ENCODE measurements at places on chromosomes 5 and 9. TPM values are rescaled to one million over a fixed set of nuclear protein-coding genes. Genes with fewer than 3 reads are reported as not detected.
A peak's percentile ranks its signal among the peaks of the same experiment; 100 is the strongest.

DNA sequence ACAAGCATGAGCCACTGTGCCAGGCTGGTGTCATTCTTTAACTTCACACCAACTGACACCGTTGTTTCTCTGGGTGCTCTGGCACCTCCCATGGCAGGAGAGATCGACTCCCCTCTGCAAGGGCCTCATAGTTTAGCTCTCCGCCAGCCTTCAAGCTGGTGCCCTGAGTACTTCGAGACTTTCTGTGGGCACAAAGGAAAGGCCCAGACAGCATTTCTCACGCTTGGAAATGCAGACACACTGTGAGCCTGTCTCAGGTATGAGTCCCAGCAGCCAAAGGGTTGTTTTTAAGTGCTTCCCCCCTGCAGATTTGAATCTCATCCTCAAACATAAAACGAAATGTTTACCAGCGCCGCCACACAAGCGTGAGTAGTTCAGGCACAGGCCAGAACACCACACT lies 11.1 kb upstream of the TCF7 start:
- DNase-seq, result no peak
- no peak overlapping the region for H3K27ac ChIP-seq
- no peaks in the 10 kb centered on the region for H3K27me3 ChIP-seq
- H3K4me3 ChIP-seq, result no peak overlapping the region
- no peaks in the 10 kb centered on the region for H3K4me1 ChIP-seq

DNA sequence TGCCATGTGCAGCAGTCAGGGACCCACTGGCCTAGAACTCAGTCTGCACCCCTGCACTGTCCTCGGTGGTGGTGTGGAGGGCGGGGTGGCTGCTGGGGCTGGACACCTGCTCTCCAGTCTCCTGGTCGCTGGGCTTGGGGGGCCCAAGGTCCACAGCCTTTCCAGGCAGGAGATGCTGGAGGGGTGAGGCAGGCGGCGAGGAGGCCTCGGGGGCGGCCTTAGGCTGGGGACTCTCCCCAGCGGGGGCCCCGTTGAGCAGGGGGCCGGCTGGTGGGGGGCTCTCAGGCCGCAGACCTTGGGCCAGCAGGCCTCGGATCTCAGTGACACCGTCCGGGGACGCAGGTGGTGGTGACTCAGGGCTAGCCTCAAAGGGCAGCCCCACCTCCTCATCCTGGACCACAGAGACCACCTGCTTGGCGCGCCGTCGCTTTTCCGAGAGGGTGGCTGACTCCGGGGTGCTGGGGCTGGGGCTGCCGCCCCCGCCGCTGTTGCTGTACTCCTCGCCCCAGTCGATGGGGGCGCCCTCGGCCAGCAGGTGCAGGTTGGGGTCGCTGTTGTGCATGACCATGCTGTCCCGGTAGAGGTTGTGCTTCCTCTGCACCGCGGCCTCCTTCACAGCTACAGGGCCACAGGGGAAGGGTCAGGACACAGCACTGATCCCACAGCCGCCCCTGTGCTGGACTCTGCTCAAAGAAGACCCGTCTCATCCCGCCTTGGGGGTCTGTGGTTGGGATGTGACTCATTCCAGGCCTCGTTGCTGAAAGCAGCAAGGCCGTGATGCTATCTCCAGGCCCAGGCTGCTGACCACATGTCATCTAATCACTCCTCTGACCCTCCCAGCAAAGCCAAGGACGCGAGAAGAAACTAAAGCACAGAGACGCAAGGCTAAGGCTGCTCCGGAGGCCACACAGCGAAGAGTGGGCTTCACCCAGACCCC lies 55.8 kb downstream of the LRSAM1 start:
- H3K4me1 ChIP-seq, result peaks cover 14% of the 10 kb centered on the region
- no peak overlapping the region for H3K4me3 ChIP-seq
- H3K36me3 ChIP-seq, result peaks cover 30% of the 10 kb centered on the region
- DNase-seq, result no peak
- H3K27ac ChIP-seq, result no peak overlapping the region

- no peaks in the 10 kb centered on the region for H3K36me3 ChIP-seq
- peaks cover 49% of the 10 kb centered on the region for H3K4me1 ChIP-seq
- peak overlapping the region; percentile 80 for H3K4me3 ChIP-seq
- peak overlapping the region; percentile 98 for H3K27ac ChIP-seq
- no peaks in the 10 kb centered on the region for H3K27me3 ChIP-seq
Observed at GRCh38 chr5:36874465-36874864, 2.1 kb upstream of the NIPBL start.

DNA sequence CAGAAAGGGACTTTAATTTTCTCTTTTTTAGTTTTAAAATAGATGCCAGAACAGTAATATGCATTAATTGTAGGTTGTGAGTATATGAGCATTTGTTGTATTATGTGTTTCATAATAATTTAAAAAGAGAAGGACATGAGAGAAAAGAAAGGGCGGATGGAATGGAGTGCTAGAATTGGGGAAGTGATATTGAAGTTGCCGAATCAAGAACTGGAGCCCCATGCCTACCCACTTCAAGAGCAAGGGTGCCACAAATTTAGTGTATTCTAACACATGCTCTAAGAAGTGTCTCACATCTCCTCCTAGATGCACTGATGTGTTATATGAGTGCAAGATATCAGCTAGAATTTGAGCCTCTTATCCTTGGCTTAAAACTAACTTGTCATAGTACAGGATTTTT lies 43.6 kb upstream of the FYB1 start:
- H3K27me3 ChIP-seq, result no peaks in the 10 kb centered on the region
- H3K4me1 ChIP-seq, result no peaks in the 10 kb centered on the region
- no peak for DNase-seq
- no peak overlapping the region for H3K4me3 ChIP-seq

GRCh38 chr5:38814879-38815278 lies 30.9 kb upstream of the OSMR start:
- H3K27ac ChIP-seq, result no peak overlapping the region
- no peak for DNase-seq
- no peaks in the 10 kb centered on the region for H3K4me1 ChIP-seq
- no peaks in the 10 kb centered on the region for H3K36me3 ChIP-seq
- H3K27me3 ChIP-seq, result no peaks in the 10 kb centered on the region

GRCh38 chr5:135539430-135540005 lies 3.8 kb upstream of the NEUROG1 start:
- no peak for DNase-seq
- no peak overlapping the region for H3K27ac ChIP-seq
- H3K36me3 ChIP-seq, result no peaks in the 10 kb centered on the region

GRCh38 chr9:35237311-35237710 lies 75.5 kb downstream of the UNC13B start:
- no peak overlapping the region for H3K4me3 ChIP-seq
- no peaks in the 10 kb centered on the region for H3K27me3 ChIP-seq
- no peaks in the 10 kb centered on the region for H3K4me1 ChIP-seq
- no peak overlapping the region for H3K27ac ChIP-seq
- no peak for DNase-seq

- no peak overlapping the region for H3K27ac ChIP-seq
- H3K27me3 ChIP-seq, result no peaks in the 10 kb centered on the region
- H3K4me1 ChIP-seq, result no peaks in the 10 kb centered on the region
- no peak for DNase-seq
- H3K36me3 ChIP-seq, result no peaks in the 10 kb centered on the region
Observed at GRCh38 chr9:86054695-86055094, 44.7 kb downstream of the GOLM1 start.

DNA sequence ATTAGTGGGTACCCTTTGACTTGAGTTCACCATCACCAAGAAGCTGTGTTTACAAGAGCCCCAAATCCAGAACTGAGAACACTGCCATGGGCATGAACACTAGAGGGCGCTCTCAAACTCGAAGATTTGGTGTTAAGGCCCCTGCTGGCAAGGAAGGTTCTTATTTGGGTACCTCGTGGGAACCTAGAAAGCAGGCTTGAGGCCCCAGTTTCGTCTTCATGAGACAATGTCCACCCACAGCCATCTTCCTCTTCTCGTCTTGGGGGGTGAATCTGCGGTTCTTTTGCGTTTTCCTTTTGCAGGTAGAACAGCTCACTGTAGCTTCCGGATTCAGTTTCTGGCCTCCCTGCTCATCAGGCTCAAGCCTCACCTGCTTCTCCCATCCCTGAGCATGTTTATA lies 184.0 kb downstream of the SEMA5A start:
- no peaks in the 10 kb centered on the region for H3K27me3 ChIP-seq
- H3K4me1 ChIP-seq, result no peaks in the 10 kb centered on the region
- no peak overlapping the region for H3K4me3 ChIP-seq
- no peak overlapping the region for H3K27ac ChIP-seq
- H3K36me3 ChIP-seq, result no peaks in the 10 kb centered on the region

DNA sequence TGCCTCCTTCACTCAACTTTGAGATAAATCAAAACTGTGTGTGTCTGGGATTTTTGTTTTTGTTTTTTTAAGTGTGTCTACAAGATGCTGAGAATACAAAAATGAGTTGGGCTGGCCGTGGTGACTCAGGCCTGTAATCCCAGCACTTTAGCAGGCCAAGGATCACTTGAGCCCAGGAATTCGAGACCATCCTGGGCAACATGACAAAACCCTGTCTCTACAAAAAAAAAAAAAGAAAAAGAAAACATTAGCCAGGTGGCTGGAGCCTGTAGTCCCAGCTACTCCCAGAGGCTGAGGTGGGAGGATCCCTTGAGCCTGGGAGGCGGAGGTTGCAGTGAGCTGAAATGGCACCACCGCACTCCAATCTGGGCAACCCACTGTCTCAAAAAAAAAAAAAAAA lies 21.0 kb downstream of the HNRNPK start:
- H3K36me3 ChIP-seq, result no peaks in the 10 kb centered on the region
- no peak overlapping the region for H3K27ac ChIP-seq
- no peak for DNase-seq
- no peak overlapping the region for H3K4me3 ChIP-seq

DNA sequence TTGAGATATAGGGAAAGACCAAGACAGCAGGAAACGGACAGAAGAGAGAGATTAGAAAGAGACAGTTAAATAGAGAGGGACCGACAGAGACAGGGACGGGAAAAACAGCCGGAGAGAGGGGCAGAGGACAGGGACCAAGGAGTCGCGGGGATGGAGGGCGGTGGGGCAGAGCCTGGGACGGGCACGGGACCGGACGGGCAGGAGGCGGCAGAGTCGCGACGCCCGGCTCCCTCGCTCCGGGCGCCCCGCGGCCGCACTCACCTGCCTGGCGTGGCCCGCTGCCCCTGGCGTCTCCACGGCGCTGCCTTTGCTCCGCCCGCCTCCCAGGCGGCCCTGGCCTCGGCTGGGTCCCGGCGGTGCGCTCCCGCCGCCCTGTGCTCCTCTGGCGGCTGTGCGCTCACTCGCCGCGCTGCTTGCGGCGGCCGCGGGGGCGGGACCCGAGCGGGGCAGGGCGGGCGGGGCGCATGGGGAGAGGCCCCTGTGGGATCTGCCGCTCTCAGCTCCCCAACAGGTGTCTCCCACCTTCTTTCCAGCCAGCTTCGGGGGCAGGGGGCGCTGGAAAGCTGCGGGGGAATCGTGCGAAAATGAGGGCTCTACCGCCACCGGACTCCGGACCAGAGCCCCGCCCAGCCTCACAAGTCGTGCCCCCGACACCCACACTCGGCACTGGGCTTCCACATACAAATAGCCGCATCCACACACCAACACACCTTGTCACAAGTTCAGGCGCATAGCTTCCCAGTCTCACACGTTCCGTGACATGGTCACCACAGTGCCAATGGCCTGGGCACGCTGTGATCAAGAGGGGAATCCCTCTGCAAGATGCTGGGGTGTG lies at the start of gene ARID3C:
Gene ARID3C (minus strand): TSS at position 411 of the 835 bp plus-strand sequence. CDS start 1,052 bp downstream, outside the sequence.
- no peaks in the 10 kb centered on the region for H3K27me3 ChIP-seq
- H3K27ac ChIP-seq, result no peak within 1 kb of the TSS
- H3K4me1 ChIP-seq, result peaks cover 22% of the 10 kb centered on the region
- H3K4me3 ChIP-seq, result peak within 1 kb of the TSS; percentile 56
- H3K36me3 ChIP-seq, result no peaks in the 10 kb centered on the region

The CCDC152 gene
- 0.40 TPM for total RNA-seq

The ADAMTS13 gene
- 1.3 TPM for total RNA-seq

The ZNF883 gene
- 1.7 TPM for total RNA-seq

The SLC6A18 gene
- total RNA-seq, result not detected

The RHOBTB3 gene
- 165 TPM for total RNA-seq
